ENCODE measurements at places on chromosomes 7 and 10.

- no peak for DNase-seq
Measured at GRCh38 chr7:94444813-94445212, 50.1 kb downstream of the COL1A2 start.

DNA sequence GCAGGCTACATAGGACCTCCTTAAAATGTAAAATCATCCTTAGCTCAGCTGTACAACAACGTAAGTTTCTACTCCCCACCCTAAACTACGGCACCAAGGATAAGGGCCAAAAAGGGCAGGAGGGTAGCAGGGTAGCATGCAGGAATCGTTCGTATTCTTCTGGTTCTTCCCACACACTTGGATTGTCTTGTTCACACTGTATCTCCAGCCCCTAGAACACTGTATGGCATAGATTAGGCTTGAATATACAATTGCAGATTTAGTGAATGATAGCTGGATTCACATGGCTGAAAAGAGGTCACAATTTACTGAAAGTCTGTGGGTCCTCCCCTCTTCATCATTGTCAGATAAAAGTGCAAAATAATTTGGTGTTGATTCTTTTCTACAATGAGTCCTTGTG lies 28.2 kb upstream of the PRKAR2B start:
- DNase-seq: peak; percentile 49

DNA sequence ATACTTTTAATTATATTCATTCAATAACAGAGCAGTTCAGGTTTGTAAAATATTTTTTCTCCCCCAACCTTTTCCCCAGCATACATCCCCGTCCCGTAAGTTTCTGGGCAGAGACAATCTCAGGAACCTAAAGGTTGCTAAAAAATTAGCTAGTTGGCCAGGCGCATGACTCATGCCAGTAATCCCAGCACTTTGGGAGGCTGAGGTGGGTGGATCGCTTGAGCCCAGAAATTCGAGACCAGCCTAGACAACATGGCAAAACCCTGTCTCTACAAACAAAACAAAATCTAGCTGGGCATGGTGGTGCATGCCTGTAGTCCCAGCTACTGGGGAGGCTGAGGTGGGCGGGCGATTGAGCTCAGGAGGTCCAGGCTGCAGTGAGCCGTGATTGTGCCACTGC lies 40.2 kb downstream of the TCF7L2 start:
- DNase-seq: no peak

GRCh38 chr7:120989257-120990220 lies 1.0 kb downstream of the CPED1 start:
- no peak for DNase-seq

DNA sequence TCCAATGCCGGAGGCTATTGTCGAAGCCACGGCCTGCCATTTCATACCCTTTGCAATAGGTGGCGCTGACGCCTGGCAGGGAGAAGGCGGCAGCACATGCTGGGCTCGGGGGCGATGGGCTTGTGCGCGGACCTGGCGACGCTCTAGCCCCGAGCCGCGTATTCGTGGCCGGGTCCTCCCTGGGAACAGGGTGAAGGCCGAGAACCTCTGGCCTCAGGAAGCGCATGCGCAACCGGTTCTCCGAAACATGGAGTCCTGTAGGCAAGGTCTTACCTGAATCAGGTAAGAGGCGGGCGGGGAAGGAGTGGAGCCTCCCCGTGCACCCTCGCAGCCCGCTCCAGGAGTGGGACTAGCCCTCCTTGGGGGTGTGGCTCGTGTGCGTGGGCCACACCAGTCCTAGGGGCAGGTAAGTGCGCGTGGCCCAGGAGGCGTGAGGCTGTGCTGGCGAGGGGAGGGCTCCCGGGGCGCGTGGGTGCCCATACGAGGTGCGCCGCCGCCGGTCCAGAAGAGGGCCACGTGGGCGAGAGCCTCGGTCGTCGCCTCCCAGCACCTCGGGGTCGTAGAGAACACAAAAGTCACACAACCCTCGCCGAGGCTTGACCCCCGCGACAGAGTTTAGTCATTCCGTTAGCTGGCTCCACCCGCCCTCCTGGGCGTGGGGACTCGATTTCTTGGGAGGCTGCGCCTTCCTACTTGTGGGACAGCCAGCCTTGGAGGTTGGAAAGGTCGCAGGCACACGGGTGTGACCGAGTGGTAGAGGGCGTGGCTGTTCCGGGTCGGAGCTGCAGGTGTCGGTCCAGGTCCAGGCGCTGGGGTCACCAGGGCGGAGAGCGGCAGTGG lies 5.6 kb upstream of the MEST start:
- peak; percentile 93 for DNase-seq

DNA sequence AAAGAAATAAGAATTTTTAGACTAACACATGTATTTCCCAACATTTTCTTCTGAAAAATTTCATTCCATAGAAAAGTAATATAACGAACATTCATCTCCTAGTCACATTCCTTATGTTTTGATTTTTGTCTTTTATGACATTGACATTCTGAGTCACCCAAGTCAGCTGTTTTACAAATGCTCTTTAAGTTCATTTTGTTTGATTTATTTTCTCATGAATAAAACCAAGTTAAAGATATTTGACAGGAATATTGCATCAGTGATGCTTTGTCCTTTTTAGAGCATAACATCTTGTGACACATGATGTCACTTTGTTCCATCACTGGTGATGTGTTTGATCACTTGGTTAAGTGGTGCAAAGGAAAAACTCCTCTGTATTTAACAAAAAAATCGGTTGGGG lies 48.4 kb downstream of the HGF start:
- DNase-seq: no peak

DNA sequence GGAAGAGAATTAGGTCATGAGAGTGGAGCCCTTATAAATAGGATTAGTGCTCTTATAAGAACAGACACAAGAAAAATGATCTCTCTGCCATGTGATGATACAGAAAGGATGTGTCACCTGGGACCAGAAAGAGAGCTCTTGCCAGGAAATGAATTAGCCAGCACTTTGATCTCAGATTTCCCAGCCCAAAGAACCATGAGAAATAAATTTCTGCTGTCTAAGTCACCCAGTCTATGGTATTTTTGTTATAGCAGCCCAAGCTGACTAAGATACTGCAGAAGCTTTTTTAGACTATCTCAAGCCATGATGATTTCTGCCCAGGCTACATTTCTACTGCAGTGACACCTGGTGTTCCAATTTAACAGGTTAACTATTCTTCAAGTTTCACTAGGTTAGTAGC lies 84.8 kb downstream of the RSU1 start:
- DNase-seq: no peak

GRCh38 chr7:50085344-50085743 lies 7.7 kb downstream of the ZPBP start:
- DNase-seq: no peak

DNA sequence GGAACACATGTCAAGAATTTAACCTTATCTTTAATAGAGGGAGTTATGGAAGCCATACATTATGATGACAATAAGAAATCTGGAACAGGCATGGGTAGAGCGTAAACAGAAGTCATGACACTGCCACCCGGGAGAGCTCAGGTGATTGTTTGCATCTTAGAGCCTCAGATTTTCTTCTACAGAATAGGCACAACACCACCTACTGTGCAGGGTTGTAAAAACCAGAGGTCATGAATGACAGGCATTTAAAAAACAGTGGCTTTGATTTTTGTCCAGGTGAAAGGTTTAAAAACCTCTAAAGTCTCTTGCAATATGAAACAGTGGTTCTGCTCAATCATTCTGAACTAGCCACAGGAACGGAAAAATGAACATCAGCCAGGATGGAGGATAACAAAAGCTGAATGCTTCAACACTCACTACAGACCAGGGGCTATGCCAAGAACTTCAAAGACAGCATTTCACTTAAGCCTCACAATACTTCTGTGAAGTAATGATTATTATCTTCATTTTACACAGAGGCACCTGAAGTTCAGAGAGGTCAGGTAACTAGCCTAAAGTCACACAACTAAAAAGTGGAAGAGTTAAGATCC lies 123.8 kb downstream of the SLC25A13 start:
- no peak for DNase-seq

GRCh38 chr10:122128357-122128756 lies 139.4 kb downstream of the TACC2 start:
- DNase-seq: no peak

- DNase-seq: no peak
Measured at GRCh38 chr7:138067774-138068173, 8.5 kb upstream of the AKR1D1 start.

DNA sequence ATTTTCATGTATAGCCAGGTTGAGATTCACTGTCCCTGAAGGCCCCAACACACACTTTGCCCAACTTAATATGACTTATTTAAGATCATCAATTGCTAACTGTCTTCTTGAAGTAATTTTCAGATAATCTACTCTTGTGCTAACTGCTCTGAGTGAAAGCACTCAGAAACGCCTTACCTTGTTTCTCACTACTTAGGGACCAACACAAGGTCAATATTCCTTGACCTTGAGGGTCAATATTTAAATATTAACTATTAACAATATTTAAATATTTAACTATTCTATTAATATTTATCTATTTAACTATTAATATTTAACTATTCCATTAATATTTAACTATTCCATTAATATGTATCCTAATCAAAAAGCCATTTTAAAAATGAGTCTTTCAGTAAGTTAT lies 26.0 kb upstream of the HNRNPH3 start:
- no peak for DNase-seq

- no peak for DNase-seq
Measured at GRCh38 chr10:49827297-49827696, 65.2 kb upstream of the OGDHL start.

DNA sequence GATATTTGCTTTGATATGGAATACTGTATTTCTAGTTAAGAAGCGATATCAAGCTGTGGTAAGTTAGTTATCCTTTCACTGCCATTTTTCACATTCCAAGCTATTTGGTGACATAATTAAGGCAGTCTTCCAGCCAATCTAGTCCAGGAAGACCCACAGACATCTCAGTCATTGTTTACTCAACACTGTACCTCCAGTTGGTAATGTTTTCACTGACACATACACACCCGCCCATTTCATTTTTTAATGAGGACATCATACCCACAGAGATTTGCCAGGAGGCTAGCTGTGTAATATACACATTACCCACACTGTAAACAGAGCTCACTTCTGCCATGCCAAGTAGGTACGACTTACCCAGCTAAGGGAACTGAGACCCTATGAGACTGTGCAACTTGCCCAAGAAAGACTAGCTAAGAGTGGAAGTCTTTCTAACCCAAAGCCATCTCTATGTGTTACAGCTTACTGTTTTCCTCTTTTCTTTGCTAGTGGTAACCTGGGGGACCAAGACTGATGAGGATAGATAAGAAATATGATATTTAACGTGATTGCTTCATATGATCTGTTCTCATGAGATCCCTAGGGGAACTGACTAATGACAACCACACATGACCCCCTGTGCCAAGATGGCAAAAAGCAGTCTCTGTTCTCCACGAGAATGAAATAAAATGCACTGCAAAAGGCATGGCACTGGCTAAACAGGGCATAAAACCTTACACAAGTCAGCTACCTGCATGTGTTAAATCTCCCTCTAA lies 179.0 kb downstream of the DGKI start:
- no peak for DNase-seq

DNA sequence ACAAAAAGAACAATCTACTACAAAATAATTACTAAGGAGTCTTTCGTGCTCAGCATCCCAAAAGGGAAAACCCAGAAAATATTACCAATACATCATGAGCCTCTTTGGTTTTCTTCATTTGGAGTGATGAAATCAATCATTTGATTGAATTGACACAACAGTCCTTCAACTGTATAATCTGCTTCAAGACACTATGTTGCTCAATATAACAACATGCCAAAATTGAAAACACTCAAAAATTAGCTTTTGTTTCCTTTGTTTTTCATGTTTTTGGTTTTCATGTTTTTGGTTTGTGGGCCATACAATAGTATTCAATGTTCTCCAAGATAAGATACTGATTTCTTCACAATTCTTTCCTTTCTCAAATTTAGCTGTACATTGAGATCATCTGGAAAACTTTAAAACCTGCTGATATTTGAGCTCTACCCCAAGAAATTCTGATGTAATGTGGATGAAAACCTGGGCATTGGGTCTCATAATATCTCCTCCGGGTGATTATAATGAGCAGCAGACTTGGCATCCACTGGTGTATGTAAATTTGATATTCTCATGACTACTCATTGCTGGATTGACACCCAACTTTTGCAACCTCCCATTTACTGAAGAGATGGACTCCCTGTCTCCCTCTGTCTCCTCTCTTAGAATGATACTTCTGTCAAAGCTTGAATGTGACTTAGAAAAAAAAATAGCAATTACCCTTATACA lies 4.6 kb downstream of the SOSTDC1 start:
- DNase-seq: no peak

GRCh38 chr7:98217623-98218582 lies 6.7 kb downstream of the BHLHA15 start:
- DNase-seq: peak; percentile 86

DNA sequence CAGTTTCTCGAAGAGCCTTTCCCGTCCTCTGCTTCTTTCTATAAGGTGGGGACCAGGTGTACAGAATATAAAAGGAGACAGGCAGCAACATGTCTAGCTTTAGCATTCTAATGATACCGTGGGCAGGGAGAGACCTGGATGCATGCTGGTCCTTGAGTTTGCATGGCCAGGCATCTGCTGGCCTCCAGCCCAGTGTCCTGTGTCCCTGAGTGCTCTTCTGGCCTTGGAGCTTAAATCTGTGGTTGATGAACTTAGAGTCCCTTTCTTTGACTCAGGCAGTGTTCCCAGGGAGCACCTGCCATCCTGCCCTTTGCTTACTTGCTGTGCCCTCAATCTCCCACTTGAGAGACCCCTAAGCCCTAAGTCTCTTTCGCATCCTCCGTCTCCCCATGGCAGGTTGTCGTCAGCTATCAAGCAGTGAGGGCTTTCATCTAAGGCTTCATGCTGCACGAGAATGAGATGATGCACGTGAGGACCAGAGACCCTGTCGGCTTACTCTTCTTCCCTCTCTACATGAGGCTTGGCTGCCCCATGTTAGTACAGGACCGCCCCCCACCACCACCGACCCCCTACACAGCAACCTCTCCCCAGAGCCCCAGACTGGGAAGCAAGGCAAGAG lies 313.4 kb upstream of the C7orf33 start:
- DNase-seq: no peak

- peak; percentile 44 for DNase-seq
Measured at GRCh38 chr10:101695404-101695890, 477 bp upstream of the FBXW4 start.

DNA sequence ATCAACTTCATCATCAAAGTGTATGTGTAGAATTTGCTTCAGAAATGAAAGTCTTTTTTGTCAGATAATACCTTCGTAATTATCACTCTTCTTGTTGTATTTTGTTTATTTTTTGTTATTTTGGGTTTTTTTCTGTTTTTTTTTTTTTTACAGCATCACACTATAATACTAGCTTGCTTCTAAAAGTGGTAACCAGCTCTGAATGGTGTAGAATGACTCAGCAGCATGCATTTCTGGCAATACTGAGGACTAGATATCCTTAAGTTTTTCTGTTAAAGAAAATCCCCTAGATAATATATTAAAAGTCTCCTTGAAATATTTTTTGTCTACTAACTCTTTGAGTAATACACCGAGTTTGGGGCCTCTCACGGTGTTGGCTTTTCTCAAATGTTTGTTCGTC lies 109.1 kb downstream of the LMBR1 start:
- DNase-seq: peak; percentile 15

GRCh38 chr10:34413214-34413613 lies 401.9 kb downstream of the PARD3 start:
- DNase-seq: no peak

- DNase-seq: no peak
Measured at GRCh38 chr10:5500162-5500670, 846 bp upstream of the CALML5 start.
